ENCODE measurements at places on chromosomes 6 and 20.
A peak's percentile ranks its signal among the peaks of the same experiment; 100 is the strongest.

GRCh38 chr6:145373826-145374225 lies 361.5 kb downstream of the EPM2A start:
- DNase-seq: no peak

- peak; percentile 88 for DNase-seq
Observed at GRCh38 chr6:12483712-12484111, 193.6 kb downstream of the EDN1 start.

GRCh38 chr20:47642624-47643023 lies 140.9 kb downstream of the NCOA3 start:
- no peak for DNase-seq

GRCh38 chr20:44235702-44236101 lies 11.4 kb upstream of the GDAP1L1 start:
- no peak for DNase-seq

GRCh38 chr20:50987493-50988210 lies 29.0 kb downstream of the MOCS3 start:
- DNase-seq: peak; percentile 88

DNA sequence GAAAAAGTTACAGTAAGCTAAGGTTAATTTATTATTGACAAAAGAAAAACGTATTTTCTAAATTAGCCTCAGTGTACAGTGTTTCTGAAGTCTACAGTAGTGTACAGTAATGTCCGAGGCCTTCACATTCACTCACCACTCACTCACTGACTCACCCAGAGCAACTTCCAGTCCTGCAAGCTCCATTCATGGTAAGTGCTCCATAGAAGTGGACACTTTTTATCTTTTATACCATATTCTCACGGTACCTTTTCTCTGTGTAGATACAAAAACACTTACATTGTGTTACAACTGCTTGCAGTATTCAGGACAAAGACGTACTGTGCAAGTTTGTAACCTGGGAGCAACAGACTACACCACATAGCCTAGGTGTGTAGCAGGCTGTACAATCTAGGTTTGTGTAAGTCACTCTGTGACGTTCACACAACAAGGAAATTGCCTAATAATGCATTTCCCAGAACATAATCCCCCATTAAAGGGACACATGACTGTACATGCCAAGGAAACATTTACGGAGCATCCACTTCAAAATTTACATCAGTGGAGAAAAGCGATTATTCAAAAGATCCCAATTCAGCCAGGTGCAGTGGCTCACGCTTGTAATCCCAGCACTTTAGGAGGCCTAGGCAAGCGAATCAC lies 133.4 kb downstream of the BANF2 start:
- DNase-seq: peak; percentile 20

DNA sequence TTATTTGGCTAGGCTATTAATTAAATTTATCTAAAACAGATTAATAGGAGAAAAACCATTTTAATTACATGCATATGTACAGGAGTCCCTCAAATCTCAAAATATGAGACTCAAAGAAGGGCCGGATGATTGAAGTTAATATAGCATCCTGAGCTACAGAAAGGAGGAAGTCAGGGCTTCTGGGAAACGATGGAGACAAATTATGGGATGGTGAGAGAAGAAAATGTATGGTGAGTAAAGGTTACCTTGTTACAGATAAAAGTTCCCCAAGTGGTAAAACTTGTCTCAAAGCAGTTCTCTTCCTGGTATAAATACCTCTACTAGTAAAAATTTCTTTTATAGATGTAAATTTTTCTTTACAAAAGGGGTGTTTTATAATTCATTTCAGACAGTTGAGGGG lies 15.9 kb upstream of the BTN1A1 start:
- no peak for DNase-seq

DNA sequence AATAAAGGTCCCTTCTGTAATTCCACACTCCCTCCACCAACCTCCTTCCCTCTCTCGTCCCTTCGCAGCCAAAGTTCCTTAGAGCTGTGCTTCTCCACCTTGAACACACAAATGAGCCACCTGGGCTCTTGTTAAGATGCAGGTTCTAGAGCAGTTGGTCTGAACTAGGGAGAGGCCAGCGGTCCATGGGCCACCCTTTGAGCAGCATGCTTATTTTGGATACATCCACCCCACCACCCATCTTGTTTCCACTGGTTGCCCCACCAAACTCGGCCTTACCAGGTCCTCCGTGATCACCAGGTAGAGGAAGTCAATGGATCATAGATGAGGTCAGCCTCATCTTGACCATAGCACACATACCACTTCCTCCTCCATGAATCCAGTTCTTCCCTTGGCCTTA lies 7.3 kb upstream of the BPIFA2 start:
- no peak for DNase-seq

- no peak for DNase-seq
Observed at GRCh38 chr20:63964412-63964811, 5.3 kb downstream of the ZNF512B start.

DNA sequence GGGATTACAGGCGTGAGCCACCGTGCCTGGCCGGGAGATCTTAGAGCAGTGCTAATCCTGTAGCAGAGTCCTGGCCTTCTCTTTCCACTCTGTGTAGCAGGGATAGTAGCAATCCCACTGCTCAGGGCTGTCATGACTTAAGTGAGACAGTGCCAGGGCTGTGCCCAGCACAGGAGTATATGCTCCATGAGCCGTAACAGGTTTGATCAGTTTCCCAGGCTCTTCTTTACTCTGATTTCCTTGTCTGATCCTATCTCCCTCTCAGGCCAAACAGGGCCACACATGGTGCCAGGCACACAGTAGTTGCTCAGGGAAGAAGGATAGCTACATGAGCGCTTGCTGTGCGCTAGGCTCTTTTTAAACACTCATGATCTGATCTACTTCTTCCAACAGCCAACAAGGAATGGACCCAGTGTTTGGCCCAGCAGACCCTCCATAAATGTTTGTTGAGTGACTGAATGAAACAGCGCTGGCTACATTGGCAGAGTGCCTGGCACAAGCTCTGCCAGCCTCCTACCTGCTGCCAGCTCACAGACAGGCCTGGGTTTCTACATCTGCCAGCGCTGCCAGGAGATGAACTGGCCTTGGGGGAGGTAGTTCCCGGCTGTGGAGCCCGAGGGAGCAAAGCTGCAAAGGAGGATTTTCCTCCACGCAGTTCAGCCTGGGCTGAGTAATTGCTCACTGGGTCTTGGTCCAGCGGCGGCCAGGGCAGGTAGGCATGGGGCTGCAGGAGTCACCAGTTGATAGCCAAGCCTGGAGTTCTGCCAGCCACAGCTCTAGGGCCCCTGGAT lies 36.9 kb downstream of the SNAI1 start:
- no peak for DNase-seq

GRCh38 chr6:56730663-56731529 lies 88.2 kb upstream of the DST start:
- peak; percentile 58 for DNase-seq

- no peak for DNase-seq
Observed at GRCh38 chr6:27767851-27768250, 144.3 kb downstream of the OR2B2 start.

GRCh38 chr20:11761497-11761896 lies 156.2 kb upstream of the BTBD3 start:
- DNase-seq: no peak

DNA sequence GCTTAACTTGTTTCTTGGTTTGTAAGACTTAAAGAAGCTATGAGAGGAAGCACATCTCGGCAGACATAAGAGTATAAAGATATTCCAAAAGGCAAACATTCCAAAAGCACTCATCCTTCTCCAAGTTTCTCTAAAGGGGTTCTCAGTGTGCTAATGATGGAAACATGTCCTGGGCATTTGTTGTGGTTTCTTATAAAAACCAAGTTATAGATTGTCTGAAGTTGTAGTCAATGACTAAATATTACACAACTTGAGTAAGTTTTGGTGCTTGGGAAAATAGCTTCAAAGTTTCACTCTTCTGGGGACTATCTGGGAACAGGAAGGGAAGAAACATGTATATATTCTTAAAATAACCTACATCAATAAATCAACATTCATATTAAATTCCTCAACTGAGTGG lies 128.3 kb upstream of the TBX18 start:
- peak; percentile 88 for DNase-seq

- DNase-seq: no peak
Observed at GRCh38 chr6:2658788-2659187, 91.9 kb downstream of the MYLK4 start.

DNA sequence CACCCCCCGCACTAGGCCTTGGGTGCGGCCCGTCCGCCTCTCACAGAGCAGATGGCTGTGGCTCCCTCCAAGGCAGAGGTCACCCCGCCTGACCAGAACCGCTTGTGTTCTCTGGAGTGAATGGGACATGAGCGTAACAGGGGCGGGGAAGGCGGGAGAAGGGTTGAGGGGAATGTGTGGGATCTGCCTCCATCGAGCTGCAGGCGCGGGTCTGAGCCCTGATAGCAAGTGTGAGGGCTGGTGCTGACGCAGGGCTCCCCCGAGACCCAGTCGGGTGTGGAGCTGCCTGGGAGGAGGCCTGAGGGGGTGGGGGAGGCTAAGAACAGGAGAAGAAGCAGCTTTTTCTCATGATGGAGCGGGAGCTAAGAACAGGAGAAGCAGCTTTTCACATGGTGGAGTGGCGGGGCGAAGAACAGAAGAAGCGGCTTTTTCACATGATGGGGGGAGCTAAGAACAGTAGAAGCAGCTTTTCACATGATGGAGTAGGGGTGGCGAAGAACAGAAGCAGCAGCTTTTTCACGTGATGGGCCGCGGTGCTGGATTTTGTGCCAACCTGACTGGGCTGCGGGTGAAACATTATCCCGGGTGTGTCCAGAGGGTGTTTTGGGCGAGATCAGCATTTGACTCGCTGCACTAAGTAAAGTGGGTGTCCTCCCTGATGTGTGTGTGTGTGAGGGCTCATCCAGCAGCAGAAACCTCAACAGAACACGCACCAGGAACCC lies 169.3 kb downstream of the TTLL2 start:
- DNase-seq: no peak

DNA sequence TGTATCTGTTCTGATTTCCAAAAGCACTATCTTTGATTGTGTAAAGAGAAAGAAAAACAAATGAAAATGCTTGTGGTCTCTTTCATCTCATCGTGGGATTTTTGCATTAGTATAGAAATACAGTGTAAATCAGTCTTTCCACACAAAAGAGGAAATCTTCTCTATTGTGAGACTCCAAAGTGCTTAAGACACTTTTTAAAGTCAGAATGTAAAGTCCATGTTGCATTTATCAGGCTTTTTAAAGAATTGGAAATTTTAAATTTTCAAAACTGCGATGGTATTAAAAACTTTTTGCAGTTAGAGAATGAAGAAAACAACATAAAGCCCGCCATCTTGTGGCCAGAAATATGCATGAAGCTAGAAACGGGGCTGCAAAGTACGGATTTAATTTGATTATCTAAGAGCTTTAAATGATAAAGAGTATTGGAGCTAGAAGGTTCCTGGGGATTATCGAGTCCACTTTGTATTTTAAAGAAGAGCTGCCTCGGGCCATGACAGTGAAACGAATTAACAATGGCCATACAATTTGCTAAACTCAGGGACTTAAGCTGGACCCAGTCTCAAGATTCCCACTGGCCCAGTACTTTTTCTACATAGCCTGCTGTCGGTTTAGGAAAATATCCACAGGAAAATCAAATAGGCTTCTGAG lies 339.6 kb downstream of the ARHGAP18 start:
- DNase-seq: peak; percentile 53

GRCh38 chr6:166566026-166567011 lies 20.2 kb downstream of the RAMACL start:
- no peak for DNase-seq

DNA sequence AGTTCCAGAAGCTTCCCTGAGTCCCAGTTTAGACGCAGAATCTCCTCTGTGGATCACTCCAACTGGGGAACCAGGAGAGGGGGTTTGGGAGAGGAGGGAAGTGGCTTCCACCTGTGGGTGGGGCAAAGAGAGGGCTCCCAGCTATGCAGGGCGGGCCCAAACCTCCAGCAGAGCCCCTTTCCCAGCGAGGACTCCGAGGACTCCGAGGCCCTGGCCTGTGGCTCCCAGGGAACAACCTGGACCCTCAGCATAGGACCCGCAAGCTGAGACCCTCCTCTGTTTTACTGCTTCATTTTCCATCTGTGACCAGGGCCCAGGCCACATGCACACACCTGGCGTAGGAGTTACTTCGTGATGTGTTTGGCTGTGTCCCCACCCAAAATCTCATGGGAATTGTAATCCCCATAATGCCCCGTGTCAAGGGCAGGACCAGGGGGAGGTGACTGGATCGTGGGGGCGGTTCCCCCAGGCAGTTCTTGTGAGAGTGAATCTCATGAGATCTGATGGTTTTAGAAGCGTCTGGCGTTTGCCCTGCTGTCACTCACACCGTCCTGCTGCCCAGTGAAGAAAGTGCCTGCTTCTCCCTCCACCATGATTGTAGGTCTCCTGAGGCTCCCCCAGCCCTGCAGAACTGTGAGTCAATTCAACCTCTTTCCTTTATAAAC lies 27.9 kb downstream of the NTSR1 start:
- DNase-seq: no peak

- no peak for DNase-seq
Observed at GRCh38 chr6:111939902-111940301, 66.7 kb upstream of the FYN start.

DNA sequence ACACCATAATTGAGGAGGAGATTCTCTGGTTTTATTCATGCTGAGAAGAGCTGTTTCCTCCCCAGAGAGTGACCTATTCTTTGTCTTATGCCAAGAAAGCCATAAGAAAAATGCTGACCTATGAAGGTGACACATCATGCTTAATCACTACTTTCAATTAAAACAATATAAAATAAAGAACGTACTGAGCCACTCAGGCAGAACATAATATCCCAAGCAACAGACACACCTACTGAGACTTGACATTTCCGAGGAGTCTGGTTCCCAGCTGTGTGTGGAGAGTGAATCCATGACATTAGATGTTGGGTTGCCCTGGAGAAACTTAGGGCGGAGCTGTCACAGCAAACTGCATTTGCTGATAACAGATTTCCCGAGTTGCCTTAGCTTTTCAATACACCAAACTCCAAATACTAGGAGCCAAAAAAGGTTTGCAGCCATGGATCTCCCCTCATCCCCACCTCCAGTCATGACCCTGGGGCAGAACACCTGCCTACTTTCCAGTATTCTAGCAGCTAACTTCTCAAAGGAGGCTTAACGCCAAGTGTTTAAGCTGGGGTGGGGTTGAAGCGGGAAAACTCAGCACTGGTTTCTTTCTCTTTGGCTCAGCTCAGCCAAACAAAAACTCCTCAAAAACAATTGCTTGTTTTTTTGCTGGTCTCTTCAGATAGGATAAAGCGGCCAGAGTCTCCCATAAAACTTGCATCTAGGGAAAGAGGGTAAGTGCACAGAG lies 92.2 kb downstream of the BACH2 start:
- no peak for DNase-seq

DNA sequence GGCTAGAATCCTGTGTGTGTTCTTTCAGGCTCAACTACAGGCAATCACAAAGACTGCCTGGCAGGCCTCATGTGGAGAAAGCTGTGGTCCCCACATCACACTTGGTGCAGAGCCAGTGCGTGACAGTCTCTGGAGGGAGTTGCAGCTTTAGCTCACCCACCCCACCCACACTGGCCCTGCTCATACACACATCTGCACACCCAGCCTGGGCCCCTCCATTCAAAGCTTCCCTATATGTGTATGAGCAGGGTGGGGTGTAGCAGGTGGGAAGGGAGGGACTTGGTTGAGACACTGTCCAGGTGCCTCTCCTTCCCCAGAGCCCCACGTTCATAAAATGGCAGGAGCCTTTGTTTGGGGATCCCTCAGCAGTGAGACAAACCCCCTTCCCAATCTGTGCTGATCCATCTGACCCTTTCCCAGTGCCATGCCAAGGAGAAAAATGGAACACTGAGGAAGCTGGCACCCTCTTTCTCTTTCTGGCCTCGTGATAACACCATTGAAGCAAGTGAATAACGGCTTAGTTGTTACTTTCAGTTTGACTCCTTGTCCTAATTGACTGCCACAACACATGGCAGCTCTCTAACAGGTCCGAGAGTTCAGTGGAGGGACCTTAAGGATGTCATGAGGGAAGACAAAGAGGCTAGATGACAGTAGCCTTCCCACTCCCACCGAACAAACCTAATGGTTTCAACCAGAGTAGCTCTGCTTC lies 53.8 kb upstream of the NRSN1 start:
- no peak for DNase-seq

Data from fibroblast of upper back skin (primary cell).